T-helper 17 cell (primary cell): ENCODE measurements at places on chromosomes 2 and 18.

GRCh38 chr2:39991298-39991697, 212.2 kb upstream of the THUMPD2 start:
- DNase-seq = no peak
- H3K27ac ChIP-seq = no peak overlapping the region
- peaks cover 6% of the 10 kb centered on the region for H3K27me3 ChIP-seq
- no peak overlapping the region for H3K4me3 ChIP-seq

- H3K27ac ChIP-seq = no peak overlapping the region
- peaks cover 41% of the 10 kb centered on the region for H3K4me1 ChIP-seq
- DNase-seq = no peak
- no peak overlapping the region for H3K4me3 ChIP-seq
Measured at GRCh38 chr2:20343128-20343527, 7.5 kb downstream of the PUM2 start.

GRCh38 chr2:65056215-65057053, at the start of gene CEP68:
Gene CEP68 (plus strand): TSS chr2:65056416. CDS start chr2:65069445, 13,029 bp downstream.
- peak within 1 kb of the TSS; percentile 95 for H3K4me3 ChIP-seq
- H3K36me3 ChIP-seq = no peaks in the 10 kb centered on the region
- H3K4me1 ChIP-seq = peaks cover 40% of the 10 kb centered on the region
- no peaks in the 10 kb centered on the region for H3K27me3 ChIP-seq
- peak within 1 kb of the TSS; percentile 91 for H3K27ac ChIP-seq
- DNase-seq = peak; percentile 93

DNA sequence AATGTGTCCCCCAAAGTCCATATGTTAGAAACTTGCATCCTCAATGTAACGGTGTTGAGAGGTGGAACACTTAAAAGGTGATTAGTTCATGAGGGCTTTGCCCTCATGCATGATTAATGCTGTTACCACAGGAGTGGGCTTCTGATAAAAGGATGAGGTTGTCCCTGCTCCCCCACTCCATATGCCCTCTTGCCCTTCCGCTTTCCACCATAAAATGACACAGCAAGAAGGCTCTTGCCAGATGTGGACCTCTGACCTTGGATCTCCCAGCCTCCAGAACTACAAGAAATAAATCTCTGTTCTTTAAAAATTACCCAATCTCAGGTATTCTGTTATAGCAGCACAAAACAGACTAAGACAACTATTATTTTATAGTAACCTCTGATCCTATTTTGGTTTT, 412.1 kb downstream of the NBAS start:
- no peaks in the 10 kb centered on the region for H3K4me1 ChIP-seq
- peaks cover 2% of the 10 kb centered on the region for H3K36me3 ChIP-seq
- no peak overlapping the region for H3K27ac ChIP-seq
- DNase-seq = no peak
- H3K27me3 ChIP-seq = peaks cover 5% of the 10 kb centered on the region

DNA sequence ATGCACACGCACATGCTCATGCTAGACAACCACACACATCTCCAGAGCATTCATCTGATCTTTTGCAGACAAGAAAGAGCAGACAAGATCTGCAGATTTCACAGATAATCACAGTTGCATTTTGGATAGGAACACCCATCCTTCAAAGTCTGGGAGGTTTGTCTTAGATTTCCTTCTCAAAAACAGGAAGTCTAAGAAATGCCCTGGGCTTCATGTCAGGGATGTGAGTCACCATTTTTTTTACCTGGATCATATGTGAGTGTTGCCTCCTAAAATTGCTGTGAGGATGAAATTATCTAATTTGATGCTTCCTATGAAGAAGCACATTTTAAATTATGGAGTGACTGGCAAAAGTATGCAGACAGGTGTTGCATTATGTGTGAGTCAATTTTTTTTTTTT, 46.1 kb downstream of the SRD5A2 start:
- H3K27ac ChIP-seq = no peak overlapping the region
- H3K4me3 ChIP-seq = no peak overlapping the region
- H3K4me1 ChIP-seq = no peaks in the 10 kb centered on the region
- DNase-seq = no peak

DNA sequence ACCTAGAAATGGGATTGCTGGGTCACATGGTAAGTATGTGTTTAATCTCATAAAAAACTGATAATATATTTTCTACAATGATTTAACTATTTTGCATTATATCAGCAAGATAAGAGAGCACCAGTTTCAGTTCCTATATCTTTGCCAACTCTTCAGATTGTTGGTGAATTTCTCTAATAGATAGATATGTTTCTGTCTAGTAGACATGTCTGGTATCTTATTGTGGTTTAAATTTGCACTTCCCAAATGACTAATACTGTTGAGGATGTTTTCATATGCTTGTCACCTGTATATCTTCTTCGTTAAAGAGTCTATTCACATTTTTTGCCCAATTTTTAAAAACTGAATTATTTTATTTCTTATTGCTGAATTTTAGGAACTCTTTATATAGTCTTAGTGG, 113.8 kb upstream of the UXS1 start:
- no peak for DNase-seq
- no peaks in the 10 kb centered on the region for H3K36me3 ChIP-seq
- no peak overlapping the region for H3K4me3 ChIP-seq
- H3K4me1 ChIP-seq = no peaks in the 10 kb centered on the region
- H3K27ac ChIP-seq = no peak overlapping the region

GRCh38 chr2:197258580-197258979, 52.0 kb downstream of the ANKRD44 start:
- H3K4me1 ChIP-seq = peaks cover 68% of the 10 kb centered on the region
- peak overlapping the region; percentile 98 for H3K27ac ChIP-seq
- no peaks in the 10 kb centered on the region for H3K27me3 ChIP-seq
- DNase-seq = no peak

GRCh38 chr18:25256439-25256838, 95.5 kb downstream of the ZNF521 start:
- H3K4me1 ChIP-seq = no peaks in the 10 kb centered on the region
- DNase-seq = no peak
- H3K4me3 ChIP-seq = no peak overlapping the region
- H3K27ac ChIP-seq = no peak overlapping the region
- no peaks in the 10 kb centered on the region for H3K36me3 ChIP-seq

GRCh38 chr18:24913507-24914170, 438.3 kb downstream of the ZNF521 start:
- H3K36me3 ChIP-seq = no peaks in the 10 kb centered on the region
- no peak for DNase-seq
- H3K27ac ChIP-seq = no peak overlapping the region

DNA sequence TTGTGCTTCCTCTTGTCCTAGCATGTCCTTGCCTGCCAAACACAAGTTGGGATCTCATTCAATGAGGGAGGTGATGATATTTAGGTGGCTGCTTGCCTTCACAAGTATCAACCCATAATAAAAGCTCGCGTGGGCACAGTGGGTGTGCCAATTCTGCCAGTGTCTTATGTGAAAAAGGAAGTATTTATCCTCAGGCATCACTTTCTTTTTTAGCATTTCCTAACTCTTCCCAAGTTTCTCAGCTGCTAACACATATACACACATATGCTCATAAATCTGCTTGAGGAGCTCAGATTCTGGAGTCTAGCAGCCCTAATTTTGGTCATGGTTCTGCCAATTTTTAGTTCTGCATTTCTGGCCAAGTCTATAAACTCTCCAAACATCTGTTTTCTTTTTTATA, 319.5 kb upstream of the HNMT start:
- DNase-seq = no peak
- H3K36me3 ChIP-seq = no peaks in the 10 kb centered on the region
- H3K4me3 ChIP-seq = no peak overlapping the region
- H3K4me1 ChIP-seq = no peaks in the 10 kb centered on the region
- no peaks in the 10 kb centered on the region for H3K27me3 ChIP-seq
- H3K27ac ChIP-seq = no peak overlapping the region

DNA sequence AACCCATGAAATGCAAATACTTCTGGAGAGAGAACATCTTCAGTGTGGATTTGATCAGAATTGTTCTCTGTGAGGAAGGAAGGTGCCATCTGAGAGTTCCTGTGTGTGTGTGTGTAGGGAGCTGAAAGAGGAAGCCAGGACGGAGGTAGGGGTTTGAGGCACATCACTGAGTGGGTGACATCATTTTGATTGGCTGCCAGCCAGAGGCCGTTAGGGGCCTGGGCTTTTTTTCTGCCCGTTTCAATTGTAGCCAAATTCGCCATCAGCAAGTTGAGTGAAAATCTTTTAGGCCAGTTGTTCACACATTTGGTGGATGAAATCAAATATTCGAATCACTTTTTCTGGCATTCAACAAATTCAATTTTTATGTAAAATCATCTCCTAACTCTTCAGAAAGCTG, 48.9 kb downstream of the TSN start:
- no peaks in the 10 kb centered on the region for H3K4me1 ChIP-seq
- H3K27ac ChIP-seq = no peak overlapping the region
- DNase-seq = no peak

GRCh38 chr18:32802591-32803451, 30.0 kb upstream of the KLHL14 start:
- H3K27ac ChIP-seq = no peak overlapping the region
- no peaks in the 10 kb centered on the region for H3K4me1 ChIP-seq
- no peak for DNase-seq
- H3K4me3 ChIP-seq = no peak overlapping the region

DNA sequence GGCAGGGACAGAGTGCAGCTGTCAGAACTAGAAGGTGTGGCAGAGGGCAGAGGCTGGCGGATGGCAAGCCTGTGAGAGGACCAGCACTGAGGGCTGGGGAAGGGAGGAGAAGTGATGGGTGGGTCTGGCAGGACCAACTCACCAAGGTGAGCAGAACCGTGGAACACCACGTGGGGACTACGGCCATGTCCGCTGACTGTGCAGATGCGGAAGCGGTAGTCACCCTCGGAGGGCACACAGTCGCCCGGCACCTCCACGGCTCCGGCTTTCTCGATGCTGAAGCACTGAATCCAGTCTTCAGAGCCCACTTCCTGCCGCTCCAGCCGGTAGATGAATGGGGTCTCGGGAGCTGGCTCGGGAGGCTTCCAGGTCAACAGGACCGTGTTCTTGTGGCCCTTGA, 4.2 kb downstream of the OBSL1 start:
- H3K27me3 ChIP-seq = peaks cover 71% of the 10 kb centered on the region
- H3K27ac ChIP-seq = no peak overlapping the region
- no peak overlapping the region for H3K4me3 ChIP-seq
- peaks cover 3% of the 10 kb centered on the region for H3K36me3 ChIP-seq
- no peak for DNase-seq
- H3K4me1 ChIP-seq = no peaks in the 10 kb centered on the region

DNA sequence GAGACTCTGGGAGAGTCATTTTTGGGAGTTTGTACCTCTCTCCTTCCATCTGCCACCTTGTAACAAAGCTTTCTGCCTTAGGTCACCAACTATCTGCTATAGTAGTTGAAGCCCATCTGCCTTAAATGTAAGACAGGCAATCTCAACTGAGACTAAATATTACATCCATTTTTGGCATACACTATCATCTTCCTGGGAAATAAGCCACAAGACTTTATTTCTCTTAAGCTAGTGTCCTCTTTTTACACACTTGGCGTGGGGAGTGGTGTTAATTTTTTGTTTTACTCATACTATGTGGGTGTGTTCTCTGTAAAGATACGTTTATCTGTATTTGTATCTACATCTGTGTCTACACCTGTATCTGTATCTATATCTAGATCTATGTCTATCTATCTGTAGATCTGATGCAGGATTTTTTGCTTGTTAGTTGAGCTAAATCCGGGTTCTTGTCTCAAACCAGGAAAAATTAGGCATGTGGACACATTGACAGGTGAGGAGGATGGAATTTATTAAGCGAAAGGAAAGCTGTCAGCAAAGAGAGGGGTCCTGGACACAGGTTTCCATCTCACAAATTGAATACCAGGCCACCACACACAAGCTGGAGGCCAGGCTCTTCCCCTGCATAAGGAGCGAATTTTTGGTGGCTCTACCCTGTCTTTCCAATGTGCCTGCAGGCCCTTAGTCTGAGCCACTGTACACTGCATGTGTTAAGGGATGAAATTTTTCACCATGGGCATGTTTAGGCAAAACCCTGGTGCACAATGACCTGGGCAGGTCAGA, 64.8 kb upstream of the RND3 start:
- no peaks in the 10 kb centered on the region for H3K36me3 ChIP-seq
- no peak overlapping the region for H3K4me3 ChIP-seq
- no peak overlapping the region for H3K27ac ChIP-seq
- H3K4me1 ChIP-seq = no peaks in the 10 kb centered on the region
- no peak for DNase-seq

- no peaks in the 10 kb centered on the region for H3K4me1 ChIP-seq
- H3K27me3 ChIP-seq = peaks cover 29% of the 10 kb centered on the region
- H3K27ac ChIP-seq = no peak overlapping the region
- H3K36me3 ChIP-seq = no peaks in the 10 kb centered on the region
- no peak overlapping the region for H3K4me3 ChIP-seq
- DNase-seq = no peak
Measured at GRCh38 chr18:13165636-13166423, 52.7 kb upstream of the LDLRAD4 start.

GRCh38 chr2:208511573-208511972, 105.0 kb downstream of the PTH2R start:
- no peak overlapping the region for H3K4me3 ChIP-seq
- no peaks in the 10 kb centered on the region for H3K27me3 ChIP-seq
- H3K27ac ChIP-seq = no peak overlapping the region
- no peak for DNase-seq
- H3K36me3 ChIP-seq = no peaks in the 10 kb centered on the region

- no peak overlapping the region for H3K27ac ChIP-seq
- no peaks in the 10 kb centered on the region for H3K36me3 ChIP-seq
- peaks cover 16% of the 10 kb centered on the region for H3K27me3 ChIP-seq
- H3K4me1 ChIP-seq = peaks cover 8% of the 10 kb centered on the region
Measured at GRCh38 chr18:23812546-23813440, 123.5 kb downstream of the LAMA3 start.

GRCh38 chr18:40108596-40108995, 1846.4 kb upstream of the PIK3C3 start:
- H3K36me3 ChIP-seq = no peaks in the 10 kb centered on the region
- no peak overlapping the region for H3K4me3 ChIP-seq
- H3K4me1 ChIP-seq = no peaks in the 10 kb centered on the region
- no peak overlapping the region for H3K27ac ChIP-seq
- H3K27me3 ChIP-seq = no peaks in the 10 kb centered on the region

DNA sequence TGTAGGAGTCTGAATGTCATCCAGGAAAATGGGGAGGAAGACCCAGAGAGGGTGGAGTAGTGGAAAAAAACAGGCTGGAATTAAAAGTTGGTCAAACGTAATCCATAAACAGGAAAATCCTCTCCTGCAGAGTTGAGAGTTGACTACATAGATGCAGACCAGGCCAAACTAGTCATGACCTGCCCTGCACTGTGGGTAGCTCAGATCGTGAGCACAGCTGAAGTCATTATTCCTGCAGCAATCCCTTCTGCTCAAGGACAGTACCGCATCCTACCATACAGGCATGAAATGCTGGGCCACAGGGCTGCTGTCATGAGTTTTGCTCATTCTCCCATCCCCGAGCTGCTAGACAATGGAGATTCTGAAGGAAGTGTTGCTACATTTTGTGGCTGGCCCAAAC, 352.2 kb downstream of the EN1 start:
- no peak overlapping the region for H3K27ac ChIP-seq
- peaks cover 29% of the 10 kb centered on the region for H3K27me3 ChIP-seq
- no peaks in the 10 kb centered on the region for H3K36me3 ChIP-seq
